Naive thymus-derived CD4-positive, alpha-beta T cell (primary cell): ENCODE measurements at places on chromosomes 4 and X.
A peak's percentile ranks its signal among the peaks of the same experiment; 100 is the strongest.

- no peak for DNase-seq
Measured at GRCh38 chr4:114807357-114807756, 208.8 kb downstream of the UGT8 start.

- no peak for DNase-seq
Measured at GRCh38 chr4:125225806-125226205, 88.9 kb upstream of the FAT4 start.

DNA sequence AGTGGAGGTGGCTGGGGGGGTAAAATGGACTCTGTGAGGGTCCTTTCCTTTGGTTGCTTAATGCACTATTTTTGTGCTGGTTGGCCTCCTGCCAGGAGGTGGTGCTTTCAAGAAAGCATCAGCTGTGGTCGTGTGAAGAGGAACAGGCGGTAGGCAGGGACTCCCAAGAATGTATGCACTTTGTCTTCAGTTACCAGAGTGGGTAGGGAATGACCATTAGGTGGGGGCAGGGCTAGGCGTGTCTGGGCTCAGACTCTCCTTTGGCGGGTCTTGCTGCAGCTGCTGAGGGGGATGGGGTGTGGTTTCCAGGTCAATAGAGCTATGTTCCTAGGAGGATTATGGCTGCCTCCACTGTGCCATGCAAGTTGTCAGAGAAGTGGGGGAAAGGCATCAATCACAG, 509.0 kb downstream of the PCDH19 start:
- no peak for DNase-seq

DNA sequence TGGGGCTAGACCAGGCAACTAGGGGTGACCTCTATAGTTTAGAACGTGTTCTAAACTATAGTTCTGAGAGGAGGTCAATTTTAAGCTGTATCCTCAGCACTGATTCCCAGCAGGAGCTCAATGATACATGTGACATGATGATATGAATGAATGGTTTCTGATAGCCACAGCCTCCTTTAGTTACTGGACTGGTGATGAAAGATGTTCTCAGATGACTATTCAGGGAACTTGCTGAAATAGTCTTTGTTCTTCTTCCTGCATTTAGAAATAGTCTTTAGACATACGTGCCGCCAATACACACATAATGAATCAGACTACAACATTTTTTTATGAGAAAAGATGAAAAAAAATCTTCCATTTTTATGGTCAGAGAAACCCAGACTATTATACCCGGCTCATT, 116.3 kb upstream of the TMEM150C start:
- no peak for DNase-seq

DNA sequence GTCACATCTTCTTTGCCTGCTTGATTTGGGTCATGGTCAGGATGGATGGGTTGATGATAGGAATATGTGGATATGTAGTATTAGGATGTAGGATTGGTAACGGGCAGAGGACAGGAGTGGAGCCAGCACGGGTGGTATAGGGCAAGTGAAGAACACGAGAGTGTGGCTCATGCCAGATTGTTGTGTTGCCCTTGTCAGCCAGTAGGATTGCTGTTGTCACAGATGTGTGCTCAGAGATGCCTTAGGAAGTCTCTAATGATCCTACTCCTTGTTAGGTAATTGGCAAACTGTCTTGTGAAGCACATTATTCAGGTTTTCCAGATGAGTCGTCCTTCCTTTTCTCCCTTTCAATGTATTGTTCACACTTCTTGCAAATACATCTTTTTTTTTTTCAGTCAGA, 5.5 kb downstream of the ATP10D start:
- DNase-seq = no peak

DNA sequence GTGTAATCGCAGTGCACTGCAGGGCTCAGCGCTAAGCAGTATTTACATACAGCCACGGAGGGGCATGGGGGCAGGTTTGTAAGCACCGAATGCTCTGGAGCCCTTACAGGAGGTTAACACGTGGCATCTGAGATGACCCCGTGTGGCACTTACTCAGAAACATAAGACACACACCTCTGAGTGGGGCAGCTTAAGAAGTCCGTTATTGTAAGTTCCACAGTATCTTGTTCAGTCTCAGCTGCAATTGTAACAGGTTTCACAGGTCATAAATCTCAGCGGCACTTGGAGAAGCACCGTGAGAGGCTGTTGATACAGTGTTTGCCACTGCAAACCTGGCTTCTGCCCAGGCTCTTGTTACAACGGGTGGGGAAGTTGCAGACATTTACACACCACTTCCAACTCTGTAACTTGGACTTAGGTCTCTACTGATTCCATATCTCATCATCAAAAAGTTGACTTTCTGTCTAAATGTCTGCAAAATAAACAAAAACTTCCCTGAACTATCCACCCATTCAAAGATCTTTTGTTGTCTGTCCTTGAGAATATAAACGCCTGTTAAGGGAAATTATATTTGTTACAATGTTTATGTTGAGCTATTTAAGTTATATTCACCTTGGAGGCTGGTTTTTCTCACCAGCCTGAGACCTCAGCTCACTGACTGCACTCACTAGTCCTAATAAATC, 10.3 kb downstream of the CPLX1 start:
- no peak for DNase-seq

DNA sequence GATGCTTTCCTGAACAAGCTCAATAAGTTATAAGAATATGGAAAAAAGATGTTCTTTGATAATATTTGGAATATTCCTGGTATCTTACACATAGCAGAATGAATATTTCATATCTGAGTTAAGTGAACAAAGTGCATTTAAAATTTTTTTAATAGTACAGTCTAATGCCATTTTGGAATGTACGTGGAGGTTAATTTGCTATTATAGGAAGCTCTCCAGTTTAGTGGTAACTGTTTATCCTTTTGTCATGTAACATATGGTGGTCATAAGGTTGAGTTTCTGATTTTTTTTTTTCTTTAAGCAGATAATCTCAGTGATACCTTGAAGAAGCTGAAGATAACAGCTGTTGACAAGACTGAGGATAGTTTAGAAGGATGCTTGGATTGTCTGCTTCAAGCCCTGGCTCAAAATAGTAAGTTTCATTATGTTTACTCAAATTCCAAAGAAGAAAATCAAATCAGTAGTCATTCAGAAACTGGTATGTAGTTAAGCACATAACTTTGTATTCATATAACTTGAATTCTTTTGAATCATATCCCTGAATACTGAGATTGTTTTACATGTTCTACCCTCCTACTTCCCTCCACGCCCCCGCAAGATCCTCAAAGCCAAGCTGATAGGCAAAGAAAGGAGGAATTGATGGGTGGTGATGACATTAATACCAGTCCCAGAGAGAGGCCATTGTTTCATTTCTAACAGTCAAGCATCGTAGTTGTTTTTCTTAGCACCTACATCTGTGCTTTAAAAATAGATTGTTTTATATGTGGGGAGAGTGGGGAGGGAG, 32.1 kb downstream of the RAP1GDS1 start:
- no peak for DNase-seq

DNA sequence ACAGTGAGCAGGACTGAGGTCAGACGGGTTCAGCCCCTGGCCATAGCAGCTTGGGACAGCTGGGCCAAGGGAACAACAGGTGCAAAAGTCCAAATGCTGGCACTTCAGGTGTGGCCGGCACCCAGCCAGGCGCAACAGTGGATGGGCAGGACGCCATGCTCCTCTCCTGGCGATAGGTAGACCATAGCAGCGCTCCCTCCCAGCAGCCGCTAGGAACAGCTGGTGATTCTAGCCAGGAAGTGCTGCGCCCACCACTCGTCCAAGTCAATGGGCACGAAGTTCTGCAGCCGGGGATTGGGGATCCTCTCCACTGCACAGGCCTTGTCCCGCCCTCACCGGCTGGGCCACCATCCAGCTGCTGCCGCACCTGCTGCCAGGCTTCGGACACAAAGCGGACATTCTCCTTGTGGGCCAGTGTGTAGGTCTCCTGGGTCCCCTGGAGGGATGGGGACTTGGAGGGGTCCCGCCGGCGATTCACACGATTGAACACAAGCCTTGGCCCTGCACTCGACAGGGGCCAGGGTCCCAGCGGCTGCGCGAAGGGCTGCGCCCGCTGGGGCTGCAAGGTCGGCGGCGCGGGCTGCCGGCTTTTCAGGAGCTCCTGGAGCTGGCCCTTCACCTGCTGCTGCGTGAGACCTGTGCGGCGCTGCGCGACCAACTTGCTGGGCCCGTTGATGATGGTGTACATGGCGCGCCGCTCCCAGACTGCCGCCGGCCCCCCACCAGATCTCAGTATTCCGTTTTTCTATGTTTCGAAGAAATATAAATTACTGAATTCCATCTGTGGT, 227.5 kb upstream of the STK26 start:
- no peak for DNase-seq

DNA sequence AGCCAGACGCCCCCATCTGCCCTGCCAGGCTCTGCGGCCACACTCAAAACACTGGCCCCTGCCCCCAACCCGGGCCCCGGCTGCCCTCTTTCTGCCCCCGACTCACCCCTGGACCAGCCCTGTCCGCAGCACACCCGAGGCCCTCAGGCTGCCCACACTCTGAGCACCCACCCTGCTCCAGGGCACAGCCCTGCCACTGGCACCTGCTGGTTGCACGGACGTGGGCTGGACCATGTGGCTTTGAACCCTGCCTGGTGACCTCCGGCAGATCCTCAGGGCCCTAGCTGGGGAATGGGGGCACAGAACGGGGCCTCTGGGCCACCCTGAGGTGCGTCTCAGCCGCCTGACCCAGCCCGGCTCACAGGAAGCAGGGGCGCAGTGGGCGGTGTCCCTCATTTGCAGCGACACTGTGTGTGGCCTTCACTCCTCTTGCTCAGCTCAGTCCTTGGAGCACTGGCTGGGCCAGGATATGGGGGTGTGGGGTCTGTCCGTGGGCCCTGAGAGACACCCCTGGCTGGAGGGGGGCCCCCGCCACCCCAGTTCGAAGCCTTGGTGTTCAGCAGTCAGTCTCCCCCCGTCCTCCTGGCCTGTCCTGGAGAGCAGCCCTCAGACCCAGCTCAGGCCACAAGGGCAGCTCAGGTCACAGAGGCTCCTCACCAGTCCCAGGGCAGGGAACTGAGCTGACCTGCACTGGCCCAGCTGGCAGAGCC, 73.2 kb downstream of the FAM53A start:
- DNase-seq = no peak

- no peak for DNase-seq
Measured at GRCh38 chr4:21921526-21922180, 26.9 kb downstream of the KCNIP4 start.

DNA sequence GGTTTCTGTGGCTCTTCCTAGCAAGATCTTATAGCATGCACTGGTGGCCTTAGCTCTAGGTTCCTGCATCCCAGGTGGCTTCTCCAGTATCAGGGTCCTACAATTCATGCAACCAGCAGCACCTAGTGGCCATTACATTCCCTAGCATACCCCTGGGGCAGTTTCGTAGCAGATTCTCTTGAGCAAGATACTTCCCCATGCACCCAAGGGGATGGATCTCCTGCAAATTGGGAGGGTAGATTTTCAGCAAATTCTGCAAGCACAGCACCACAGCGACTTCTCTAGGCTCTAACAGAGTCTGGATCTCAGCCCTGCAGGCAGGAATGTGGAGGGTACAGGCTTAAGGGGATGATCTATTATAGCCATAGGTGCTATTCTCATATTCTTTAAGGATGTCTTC, 13.1 kb upstream of the SLC9B1 start:
- no peak for DNase-seq

GRCh38 chrX:49246541-49246940, 11.3 kb downstream of the CCDC22 start:
- DNase-seq = no peak

DNA sequence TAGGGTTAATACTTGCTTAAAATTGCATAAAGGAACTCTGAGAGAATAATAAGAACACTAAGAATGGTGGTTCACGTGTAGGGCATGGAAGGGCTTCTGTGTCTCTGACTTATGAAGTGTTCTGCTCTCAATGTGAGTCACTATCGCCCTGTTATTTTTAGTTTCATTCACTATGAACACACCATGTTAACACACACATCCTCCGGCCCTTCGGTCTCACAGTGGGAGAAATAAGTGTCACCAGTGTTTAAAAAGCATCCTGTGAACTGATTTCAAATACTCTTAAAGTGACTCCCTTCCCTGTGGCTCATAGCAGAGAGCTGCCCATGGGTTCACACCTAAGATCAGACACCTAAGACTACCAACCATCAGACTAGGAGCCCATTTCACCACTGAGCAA, 33.8 kb upstream of the FGFBP2 start:
- DNase-seq = no peak

GRCh38 chr4:58435871-58436270, 1325.7 kb upstream of the IGFBP7 start:
- no peak for DNase-seq

DNA sequence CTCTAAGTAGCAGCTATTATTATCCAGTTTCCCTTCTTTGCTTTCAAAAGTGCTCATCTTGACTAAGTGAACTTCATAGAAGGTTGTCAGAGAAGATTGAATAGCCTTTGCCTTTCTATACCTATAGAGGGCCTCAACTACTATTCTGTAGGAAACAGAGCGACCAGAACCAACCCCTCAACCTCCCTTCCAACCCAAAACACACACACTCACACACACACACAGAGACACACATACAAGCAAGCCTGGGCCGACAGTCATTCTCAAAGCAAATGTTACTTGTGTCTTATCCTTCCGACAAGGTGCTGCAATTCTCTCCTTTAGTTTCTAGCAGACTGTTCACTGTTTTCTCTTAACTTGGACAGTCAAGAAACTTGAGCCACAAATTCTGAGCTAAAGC, 201.6 kb downstream of the DCTD start:
- no peak for DNase-seq

DNA sequence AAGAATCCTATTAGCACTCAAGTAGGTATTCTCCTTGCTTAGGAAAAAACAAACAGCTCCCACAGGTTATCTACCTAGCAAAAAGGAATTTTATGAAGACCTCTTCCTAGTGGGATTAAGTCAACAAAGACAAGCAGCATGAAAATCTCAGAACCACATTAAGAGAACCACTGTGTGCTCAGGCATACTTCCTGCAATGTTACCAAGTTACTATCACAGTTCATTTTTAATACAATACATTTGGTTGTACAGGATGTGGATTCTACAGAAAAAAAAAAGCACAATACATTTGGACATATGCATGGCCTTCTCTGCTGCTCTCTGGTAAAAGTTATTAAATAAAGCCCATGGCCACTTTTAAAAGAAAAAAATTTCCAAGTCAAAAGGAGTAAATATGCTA, 193.7 kb downstream of the PPP3CA start:
- DNase-seq = no peak

DNA sequence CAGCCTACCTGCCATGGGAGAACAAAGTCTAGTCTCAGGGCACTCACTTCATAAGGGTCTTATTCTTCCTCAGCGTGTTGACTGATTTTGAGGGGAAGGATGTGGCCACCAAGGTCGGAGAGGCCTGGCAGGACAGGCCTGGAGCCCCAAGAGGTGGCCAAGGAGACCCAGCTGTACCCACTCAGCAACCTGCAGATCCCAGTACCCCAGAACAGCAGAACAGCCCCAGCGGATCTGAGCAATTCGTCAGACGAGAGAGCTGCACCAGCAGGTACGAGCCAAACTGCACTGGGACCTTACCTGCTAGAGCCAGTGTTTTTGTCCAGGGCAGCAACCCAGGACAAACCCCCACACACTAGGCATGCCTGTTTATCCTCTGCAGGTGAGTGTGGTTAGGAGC, 34.3 kb downstream of the PNMA5 start:
- no peak for DNase-seq

GRCh38 chr4:119204916-119205315, 7.6 kb upstream of the USP53 start:
- peak; percentile 27 for DNase-seq

GRCh38 chrX:10471418-10471817, 149.0 kb downstream of the MID1 start:
- no peak for DNase-seq
